ENCODE measurements at places on chromosomes 7 and 10.

GRCh38 chr10:18113881-18114280 lies 26.3 kb upstream of the CACNB2 start:
- no peak for DNase-seq

- no peak for DNase-seq
These were observed 1.9 kb upstream of the GAL3ST4 start for GRCh38 chr7:100170101-100170897.

- no peak for DNase-seq
These were observed 25.0 kb upstream of the PODXL start for GRCh38 chr7:131581241-131582051.

- DNase-seq, result no peak
These were observed 17.3 kb downstream of the MGAM start for GRCh38 chr7:142012825-142013511.

DNA sequence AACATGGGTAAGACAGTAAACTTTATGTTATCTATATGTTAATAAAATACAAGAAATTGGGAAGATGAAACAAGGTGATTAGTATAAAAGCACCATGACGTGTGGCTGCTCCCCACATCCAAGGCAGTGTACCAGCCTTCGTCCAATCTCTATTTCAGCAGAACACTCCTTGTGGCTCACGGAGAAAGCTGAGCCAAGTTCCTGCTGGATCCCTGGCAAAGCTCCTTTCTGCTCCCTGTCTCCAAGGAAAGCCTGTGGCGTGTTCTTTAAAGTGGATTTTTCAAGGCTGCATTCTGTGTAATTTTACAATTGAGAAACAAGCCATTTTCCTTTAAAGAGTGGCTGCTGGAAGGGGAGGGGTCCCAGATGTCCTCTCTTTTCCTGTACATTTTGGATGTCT lies 467.3 kb downstream of the PTPRN2 start:
- no peak for DNase-seq

- DNase-seq, result no peak
These were observed 48.4 kb upstream of the FAM20C start for GRCh38 chr7:143811-144453.

DNA sequence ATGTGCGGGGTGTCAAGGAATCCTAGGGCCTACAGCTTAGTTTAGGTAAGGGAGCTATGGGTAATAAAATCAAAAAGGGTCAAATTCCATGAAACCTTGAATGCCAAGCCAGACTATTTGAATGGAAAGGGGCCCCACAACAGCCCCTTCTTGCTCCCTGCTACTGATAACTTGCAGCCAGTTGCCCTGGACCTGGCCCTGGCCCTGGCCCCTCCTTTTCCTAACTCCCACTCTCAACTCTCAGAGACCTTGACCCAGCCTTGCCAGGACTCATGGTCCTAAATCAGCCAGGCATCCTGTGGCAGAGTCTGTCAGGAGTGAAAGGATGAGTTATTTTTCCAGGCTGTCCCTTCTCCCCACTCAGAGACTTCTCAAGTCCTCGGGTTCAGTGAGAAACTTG lies 5.9 kb downstream of the KCNIP2 start:
- DNase-seq, result no peak
